SHP77 treated with DMSO at 0.1 percent for 48 hours (cell line): ENCODE measurements at places on chromosomes 7 and 10.

GRCh38 chr7:65798111-65799075 lies 74.5 kb upstream of the VKORC1L1 start:
- DNase-seq: no peak

DNA sequence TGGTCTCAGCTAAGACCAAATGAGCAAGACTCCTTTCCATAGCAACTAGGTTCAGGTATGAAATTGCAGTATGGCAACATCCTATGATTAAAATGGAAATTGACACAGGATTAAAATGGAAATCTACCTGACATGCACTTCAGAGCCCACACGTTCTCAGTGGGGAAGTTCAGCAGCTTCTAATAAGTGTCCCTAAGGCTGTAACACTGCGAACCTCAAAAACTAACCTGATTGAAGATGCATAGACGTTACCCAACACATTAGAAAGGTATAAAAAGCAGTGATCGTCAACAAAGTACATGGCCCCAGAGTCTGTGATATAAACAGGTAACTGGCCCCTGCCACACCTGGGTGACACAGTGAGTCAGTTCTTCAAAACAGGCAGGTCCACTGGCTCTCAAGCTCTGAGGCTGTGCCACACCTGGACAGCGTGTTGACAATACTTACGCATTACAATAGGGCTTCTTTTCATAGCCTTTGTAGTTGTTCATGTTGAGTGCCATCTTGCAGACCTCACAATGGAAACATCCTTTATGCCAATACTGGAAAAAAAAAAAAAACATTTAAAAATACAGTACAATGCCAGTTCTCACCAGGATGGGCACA lies 274.9 kb upstream of the NEBL start:
- peak; percentile 37 for DNase-seq

DNA sequence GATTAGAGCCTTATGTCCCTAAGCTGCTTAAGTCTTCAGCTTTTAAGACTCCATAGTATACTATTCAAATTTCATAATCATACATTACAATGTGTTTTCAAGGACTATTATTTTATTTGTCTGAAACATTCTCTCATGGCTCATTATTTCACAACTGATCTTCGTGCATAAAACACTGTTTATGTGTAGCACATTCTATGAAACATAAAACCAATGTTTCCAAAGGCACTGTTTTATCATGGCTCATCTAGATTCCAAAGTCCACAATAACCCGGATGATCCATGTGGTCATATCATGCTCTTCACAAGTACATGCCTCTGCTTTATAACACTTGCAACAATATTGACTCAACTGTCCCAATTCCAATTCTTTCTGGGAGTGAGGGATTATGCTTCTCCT lies 806.1 kb downstream of the TNS3 start:
- no peak for DNase-seq

DNA sequence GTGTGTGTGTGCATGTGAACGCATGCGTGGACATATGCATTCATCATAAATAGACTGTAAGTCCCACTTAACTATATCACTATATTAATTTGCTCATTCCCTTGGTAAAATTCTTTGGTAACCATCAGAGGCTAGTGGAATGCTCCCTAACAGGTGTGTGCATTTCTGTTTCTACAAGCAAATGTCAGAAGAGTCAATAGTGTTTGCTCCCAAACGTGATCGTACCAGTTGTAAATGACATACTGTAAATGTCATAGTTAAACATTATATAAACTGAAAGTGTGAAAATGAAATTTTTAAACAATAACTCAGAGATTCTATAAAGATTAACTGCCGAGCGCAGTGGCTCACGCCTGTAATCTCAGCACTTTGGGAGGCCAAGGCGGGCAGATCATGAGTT lies 94.6 kb downstream of the ANLN start:
- DNase-seq: no peak

GRCh38 chr7:158512869-158513268 lies 74.8 kb downstream of the PTPRN2 start:
- DNase-seq: no peak
